ENCODE measurements at places on chromosomes 7 and 10.

DNA sequence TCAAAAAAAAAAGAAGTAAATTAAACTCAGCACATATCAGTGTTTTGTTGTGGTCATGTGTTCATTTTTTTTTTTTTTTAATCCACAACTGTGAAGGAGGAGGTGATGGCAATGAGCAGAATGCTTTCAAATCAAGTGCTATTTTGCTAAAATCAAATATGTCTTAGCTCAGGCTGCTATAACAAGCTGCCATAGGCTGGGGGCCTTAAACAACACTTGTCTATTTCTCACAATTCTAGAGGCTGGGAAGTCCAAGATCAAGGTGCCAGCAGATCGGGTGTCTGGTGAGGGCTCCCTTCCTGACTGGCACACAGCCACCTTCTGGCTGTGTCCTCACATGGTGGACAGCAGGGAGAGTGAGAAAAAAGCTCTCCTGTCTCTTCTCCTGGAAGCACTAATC, 203.9 kb downstream of the FAM107B start:
- no peak for DNase-seq

GRCh38 chr10:6969659-6970058, 389.6 kb upstream of the PRKCQ start:
- DNase-seq, result no peak

DNA sequence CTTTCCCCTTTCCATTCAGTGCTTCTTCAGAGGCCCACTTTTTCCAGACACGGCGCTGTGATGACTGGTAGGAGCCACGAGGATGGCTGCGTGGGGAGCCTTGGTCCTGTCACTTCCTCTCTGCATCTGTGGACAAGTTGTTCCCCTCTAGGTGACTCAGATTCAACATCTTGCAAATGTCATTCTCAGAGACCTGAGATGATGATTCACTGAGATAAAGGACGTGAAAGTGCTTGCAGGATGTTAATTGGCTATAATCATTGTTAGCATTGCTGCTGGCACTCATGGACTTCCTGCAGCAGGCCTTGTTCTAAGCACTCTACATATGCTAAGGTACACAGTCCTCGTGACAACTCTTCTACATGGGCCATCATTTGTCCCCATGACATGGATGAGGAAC, 489.8 kb upstream of the ZMIZ1 start:
- no peak for DNase-seq

GRCh38 chr7:98764946-98765345, 104.9 kb downstream of the TMEM130 start:
- no peak for DNase-seq

- no peak for DNase-seq
Measured at GRCh38 chr10:987620-987869, 689 bp upstream of the GTPBP4 start.

GRCh38 chr7:47095946-47096345, 486.0 kb downstream of the TNS3 start:
- no peak for DNase-seq

- DNase-seq, result no peak
Measured at GRCh38 chr7:70098905-70099672, 500.8 kb downstream of the AUTS2 start.

DNA sequence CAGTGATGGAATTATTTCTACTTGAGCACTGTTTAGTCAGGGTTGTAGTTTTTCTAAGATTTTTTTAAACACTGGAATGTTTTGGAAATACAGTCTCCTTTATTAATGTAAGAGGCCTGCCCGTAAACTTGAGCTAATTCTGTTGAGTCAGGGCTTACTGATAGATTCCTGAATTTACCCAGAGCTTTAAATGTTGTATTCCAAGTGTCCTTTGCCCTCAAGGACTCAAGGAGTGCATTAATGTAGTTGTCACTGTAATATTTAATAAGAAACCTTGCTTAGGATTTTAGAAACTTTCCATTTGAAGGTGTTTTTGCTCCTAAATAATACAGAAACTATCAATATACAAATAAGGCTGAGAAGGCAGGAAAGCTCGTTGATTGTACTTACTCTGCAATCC, 89.2 kb downstream of the MACC1 start:
- no peak for DNase-seq

- no peak for DNase-seq
Measured at GRCh38 chr7:70456719-70457118, 675.2 kb upstream of the GALNT17 start.

GRCh38 chr10:61923210-61923949, 21.9 kb downstream of the ARID5B start:
- DNase-seq, result no peak

DNA sequence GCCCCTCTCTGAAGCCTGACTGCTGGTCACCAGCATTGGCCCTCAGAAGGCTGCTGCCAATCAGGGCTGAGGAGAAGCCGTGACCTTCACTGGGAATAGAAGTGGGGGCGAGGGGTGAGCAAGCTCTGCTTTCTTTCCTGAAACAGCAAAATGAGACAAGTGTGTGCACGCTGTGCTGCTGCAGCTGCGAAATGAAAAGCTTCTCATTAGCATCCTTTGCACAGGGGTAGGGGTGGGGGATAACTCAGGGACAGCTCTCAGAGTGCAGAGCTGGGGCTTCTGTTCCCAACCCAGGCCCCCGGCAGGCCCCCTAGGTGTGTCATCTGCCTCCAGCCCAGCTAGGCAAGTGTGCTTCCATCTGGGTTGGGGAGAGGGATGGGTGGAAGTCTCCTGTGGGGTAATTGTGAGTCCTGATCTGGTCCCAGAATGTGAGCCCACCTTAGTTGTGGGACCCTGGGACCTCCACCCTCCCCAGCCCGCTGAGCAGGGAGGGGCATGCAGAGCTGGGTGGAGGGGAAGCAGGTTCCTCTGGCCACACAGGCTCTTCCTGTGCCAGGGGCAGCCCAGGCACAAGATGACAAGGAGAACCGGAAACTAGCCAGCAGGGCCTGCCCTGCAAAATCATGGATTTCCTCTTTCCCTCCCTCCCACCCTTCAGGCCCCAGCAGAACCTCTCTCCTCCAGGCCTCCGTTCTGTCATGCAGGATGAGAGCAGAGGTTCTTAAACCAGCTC, 22.2 kb downstream of the ZNF467 start:
- no peak for DNase-seq

DNA sequence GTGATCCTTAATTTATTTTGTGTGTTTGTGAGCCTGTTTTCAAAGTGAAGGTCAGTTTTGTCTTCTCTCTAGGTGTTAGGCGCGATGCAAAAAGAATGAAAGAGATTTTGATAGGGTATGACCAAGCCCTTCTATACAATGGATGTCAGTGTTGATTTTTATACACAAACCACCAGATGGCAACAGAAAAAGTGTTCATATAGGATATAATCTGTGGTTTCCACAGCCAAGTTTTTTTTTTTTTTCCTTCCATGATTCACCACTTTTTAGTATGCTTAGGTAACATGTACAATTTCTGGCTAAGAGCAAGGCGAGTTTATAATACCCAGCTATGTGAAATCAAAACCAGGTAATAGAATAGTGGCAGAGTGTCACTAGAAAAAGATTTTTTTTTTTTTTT, 8.1 kb downstream of the SDK1 start:
- DNase-seq, result no peak

GRCh38 chr10:92993699-92994272, 66.8 kb upstream of the CYP26C1 start:
- DNase-seq, result no peak

- no peak for DNase-seq
Measured at GRCh38 chr7:10211016-10211415, 762.7 kb upstream of the PHF14 start.

DNA sequence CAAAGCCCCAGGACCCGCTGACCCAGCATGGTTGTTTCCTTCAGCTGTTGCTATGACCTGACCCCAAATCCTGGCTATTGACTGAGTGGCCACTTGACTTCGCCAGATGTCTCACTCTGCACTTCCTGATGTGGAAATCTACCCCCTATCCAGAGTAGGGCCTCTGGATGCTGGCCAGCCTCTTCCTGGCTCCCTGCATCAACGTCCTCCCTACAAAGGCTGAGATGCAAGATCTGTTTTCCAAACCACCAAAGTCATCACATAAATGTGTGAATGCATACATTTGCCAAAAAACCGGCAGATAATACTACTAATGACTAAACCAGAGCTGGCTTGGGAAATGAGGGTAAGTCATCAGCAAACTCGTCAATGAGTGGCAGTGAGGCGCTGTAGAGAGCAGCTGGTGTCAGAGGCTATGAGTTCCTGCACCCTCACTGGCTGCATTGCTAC, 70.4 kb downstream of the PYROXD2 start:
- DNase-seq, result no peak

DNA sequence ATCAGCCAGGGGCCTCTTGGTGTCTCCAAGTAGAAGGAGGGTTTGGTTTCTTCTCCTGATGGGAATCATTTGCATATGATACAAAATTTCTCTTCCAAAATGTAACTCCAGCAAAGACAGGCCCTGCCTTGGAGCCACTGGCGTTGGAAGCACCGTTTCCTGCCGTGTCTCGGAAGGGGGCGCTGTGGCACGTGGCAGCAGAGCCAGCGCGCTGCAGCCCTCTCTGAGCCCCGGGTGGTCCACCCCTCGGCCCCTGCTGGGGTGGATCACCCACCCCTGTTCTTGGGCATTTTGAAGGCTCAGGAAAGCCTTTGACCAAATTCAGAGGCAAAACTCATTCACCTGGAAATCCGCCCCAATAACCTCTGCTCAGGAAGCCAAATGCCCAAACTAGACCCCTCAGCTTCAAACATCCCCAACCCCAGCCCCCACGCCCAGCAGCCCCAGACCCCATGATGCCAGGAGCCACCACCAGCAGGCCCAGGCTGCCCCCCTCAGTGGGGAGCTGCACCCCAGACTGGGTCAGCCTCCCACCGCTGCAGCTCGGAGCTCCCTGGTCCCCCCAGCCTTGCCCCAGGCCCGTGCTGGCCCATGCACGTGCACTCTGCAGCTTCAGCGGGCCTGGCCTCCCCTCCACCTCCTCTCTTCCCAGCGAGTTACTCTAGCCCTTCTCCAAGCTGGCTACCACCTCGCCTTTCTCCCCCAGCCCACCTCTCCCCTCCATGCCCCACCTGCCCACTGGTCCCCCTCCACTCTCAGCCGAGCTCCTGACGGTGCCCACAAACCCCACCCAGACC, 29.5 kb upstream of the ELFN1 start:
- no peak for DNase-seq

DNA sequence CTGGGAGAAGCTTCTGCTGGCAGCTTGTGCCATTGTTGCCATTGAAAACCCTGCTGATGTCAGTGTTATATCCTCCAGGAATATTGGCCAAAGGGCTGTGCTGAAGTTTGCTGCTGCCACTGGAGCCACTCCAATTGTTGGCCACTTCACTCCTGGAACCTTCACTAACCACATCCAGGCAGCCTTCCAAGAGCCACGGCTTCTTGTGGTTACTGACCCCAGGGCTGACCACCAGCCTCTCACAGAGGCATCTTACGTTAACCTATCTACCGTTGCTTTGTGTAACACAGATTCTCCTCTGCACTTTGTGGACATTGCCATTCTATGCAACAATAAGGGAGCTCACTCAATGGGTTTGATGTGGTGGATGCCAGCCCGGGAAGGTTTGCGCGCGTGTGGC, 220.7 kb downstream of the ADK start:
- no peak for DNase-seq

GRCh38 chr10:111200505-111201186, 123.8 kb downstream of the ADRA2A start:
- no peak for DNase-seq

GRCh38 chr10:123325663-123326190, 171.5 kb downstream of the BUB3 start:
- DNase-seq, result no peak

GRCh38 chr10:92284112-92284704, 6.7 kb downstream of the CPEB3 start:
- no peak for DNase-seq

DNA sequence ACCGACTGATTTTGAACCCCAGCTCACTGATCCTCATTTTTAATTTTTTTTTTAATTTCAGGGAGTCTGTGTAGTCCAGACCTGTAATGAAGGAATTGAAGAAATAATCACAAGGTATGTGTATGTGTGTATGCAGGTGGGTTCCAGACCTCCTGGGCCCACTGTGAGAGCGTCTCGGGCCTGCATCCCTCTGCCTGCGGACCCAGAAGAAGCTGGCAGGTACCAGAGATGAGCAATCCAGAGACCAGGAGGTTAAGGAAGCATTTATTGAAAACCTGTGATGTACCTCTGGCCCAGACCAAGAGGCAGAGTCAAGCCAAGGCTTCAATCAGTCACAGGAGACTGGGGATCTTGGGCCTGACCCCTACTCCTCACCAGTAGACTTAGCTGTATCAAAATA, 10.8 kb downstream of the SYCE1 start:
- DNase-seq, result no peak

GRCh38 chr7:1432411-1433082, 26.7 kb downstream of the MICALL2 start:
- DNase-seq, result peak; percentile 66

GRCh38 chr10:98309366-98310355, 41.7 kb upstream of the LOXL4 start:
- no peak for DNase-seq

DNA sequence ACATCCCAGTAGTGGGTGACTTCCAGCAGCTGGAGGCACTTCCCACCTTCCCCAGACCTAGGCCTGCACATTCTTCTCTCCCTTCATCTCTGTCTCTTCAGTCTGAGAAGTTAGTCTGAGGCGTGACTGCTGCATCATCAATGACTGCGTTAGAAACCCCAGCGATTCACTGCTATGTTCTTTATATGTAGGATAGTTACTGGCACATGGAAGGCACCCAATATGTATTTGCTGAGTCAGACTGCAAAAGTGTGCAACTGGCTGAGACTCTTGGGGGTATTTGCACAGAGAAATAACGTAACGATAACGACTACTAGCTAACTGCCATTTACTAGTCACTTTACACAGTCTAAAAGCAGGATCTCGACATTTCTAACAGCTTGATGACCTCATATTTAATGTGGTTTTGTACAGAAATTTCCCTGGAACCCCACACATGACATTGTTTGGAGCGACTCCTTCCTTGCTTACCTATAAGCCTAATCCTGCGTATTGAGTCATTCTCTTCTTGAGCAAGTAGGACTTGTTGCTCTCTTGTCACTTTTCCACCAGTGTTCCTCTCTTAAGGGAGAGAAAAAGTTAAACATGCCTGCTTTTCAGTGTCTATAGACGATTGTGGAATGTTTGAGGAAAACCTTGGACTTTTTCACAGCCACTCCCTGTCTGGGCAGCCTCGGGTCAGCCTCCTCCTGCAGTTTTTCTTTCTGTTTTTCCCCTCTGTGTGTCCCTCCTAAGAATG, 45.5 kb downstream of the THNSL1 start:
- DNase-seq, result no peak

DNA sequence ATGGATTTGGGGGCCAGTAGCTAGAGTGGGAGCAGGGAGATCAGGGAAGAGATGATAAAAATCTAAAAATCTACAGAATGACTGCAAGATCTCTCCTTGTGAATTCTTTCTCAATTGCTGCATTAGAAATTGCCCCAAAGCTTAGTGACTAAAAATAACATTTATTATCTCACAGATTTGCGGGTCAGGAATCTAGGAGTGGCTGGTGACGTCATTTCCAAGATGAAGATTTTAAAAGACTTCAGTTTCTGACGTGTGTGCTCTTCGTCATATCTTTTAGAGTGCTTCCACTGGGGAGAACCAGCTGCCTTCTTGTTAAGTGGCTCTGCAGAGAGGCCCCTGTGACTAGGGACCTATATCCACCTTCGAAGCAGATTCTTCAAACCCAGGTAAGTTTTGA, 112.6 kb downstream of the DGKI start:
- DNase-seq, result no peak

Data from activated T-helper 9 cell treated with anti-CD3 and anti-CD28 coated beads, Interleukin-2, amount 50 U/mL, for 16 hours (primary cell).